ENCODE measurements at places on chromosomes 2 and 18.

DNA sequence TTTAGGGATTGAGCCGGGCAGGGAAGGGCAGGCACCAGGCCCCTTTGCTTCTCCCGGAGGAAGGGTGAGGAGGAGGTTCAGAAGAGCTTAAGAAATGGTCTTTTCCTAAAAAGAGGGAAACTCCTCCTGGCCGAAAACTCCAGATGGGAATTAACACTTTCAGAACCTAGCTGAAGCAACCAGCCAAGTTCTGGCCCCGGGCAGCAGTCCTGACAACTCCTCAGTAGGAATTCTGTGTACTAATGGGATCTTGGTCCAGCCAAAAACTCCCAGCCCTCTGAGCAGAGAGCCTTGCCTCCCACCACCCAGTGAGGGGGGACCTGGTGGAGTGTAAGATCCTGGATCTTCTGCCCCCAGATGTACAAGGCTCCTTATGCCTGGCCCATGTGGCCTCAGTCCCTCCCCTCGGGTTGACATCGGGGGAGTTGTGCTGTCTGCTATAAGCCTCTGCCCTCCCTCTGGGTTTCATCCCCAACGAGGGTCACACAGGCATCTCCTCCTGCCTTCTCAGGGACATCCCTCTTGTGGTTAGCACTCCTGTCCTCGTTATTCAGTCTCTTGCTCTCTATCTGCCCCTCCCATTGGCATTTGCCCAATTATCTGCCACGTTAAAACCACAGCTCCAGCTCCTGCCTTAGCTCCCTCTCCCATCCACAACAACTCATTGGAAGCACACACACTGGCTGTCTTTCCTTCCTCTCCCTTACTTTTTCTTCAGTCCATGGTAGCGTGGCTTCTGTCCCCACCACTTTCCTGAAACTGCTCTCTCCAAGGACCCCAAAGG is 184.6 kb downstream of the CYP26B1 start:
- DNase-seq = no peak

DNA sequence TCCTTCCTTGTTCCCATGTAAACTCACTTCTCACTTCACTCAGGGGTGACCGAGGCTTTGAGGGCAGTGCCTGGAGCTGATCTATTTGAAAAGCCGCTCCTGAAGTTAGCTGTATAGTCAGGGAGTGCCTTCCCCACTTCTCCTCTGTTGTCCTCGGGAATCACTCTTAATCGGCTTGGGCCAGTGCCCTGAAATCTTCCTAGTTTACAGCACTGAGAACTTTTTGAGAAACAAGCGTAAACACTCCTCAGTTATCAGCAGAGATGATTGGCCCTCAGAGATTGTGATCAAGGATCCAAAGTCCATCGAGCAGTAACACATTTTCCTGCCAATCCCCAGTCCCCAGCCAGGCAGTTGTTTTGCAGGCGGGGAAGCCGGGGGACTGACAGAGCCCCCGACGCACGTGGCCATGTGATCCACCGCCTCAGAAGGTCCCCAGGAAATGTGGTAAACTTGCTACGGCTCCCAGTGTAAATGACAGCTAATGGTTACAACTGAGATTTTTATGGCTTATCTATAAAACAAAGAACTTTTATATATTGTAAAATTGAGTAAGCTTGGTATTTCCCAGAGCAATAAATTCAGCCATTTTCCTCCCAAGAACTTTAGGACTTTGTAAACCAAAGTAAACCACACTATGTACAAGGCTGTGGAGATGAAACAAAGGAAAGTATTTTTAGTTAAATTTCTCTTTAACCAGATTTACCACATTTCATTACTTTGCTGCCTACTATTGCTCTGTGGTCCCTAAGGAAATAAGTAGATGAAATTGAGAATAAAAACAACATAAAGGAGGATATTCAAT is 53.5 kb downstream of the C18orf63 start:
- DNase-seq = no peak

DNA sequence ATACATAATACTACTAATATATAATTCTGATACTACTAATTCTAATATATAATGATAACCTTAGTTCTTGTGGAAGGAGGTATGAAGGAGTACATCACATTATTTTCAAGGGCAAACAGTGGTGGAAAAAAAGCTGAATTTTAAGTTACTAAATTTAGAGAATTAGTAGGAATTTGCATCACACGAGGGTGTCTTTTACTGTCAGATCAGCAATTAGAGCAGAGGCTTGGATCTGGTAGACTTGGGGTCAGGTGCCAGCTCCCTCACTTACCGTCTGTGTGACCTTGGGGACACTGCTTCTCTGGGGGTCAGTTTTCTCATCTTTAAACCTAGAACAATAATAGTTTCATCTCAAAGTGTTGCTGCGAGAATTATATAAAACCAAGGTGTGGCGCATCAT is 114.1 kb upstream of the NEDD4L start:
- DNase-seq = no peak

- DNase-seq = no peak
Measured at GRCh38 chr18:31255953-31256352, 62.0 kb upstream of the DSG1 start.

DNA sequence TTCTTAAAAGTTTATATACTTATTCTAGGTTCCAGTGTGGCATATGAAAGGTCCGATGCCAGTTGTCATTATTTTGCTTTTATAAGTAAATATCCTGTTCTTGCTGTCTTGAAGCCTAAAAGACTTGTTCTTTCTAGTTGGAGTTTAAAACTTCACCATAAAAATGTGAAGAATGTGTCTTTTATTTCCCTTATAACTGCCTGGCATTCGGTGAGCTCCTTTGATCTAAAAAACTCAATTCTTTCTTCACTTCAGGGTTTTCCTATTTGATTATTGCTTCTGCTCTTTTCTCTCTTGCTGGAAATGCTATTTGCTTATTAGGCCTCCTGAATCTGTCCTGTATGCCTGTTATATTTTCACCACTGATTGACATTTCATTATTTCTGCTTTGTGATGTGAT is 51.6 kb downstream of the TSPYL6 start:
- no peak for DNase-seq

DNA sequence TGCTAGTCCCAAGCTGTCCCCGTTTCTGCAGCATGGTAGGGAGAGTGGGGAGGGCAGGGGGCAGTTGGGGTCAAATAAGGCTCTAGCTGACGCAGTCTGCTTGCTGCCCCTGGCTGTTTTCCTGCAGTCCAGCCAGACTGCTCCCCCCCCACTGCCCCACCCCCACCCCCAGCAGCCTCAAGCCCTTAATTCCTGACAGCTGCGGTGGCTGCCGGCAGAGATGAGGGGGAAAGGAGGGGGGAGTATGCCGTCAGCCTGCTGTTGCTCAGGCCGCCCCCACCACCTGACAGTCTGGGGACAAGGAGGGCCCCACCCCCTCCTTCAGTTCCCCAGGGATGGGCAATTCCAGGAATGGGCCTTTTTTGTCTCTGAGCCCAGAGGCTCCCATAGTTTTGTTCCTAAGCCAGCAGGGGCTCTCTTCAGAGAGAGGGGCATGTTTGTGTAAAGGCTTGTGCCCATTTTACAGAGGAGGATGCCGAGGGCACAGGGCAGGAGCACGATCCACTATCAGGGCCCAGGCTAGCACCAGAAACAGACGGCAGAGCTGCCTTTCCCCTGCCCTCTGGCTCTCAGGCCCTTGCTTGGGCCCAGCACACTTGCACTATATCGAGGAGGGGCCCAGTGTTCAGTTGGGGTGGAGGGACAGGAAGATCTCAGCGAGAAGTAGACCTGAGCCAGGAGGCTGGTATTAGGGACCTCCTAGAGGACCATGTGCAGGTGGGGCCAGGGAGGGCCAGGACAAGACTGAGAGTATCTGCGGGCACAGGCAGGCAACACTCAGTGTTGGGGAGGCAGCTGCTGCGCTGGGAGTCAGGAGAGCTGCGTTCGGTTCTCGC is 1.5 kb upstream of the WNT10A start:
- DNase-seq = no peak

DNA sequence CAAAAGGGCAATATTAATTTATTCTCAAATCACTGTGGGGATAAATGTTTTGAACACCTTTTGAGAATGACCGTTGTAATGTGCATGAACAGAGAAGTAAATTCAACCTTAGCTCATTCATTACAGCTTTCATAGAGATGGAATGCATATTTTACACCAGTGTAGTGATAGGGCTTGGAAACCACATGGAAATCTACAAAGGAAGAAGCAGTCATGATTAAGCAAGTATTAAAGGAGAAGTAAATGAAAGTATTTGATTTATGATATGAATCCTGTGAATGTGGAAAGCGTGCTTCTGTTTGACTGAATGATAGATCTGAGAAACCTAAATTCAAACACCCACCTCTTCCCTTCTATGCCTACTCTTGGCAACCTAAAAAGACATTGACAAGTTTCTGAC is 64.7 kb downstream of the CDH7 start:
- DNase-seq = no peak

- DNase-seq = no peak
Measured at GRCh38 chr2:99256677-99257076, 1.2 kb upstream of the LYG2 start.

- no peak for DNase-seq
Measured at GRCh38 chr2:217936952-217937351, 65.8 kb downstream of the TNS1 start.

DNA sequence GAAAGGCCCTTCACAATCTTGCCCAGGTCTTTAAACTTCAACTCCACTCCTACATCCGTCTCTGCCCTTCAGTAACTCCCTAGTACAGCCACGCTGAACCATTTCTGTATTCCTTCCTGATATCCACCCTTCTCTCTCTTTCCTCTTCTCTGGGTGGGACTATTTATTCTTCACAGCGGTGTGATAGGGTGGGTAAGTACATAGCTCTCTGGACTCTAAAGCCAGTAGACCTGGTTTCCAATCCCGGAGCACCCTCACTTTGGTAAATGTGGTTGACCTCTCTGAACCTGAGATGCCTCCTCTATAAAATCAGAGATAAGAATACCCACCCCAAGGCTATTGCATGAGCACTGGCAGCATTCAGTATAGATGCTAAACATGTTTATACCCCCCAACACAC is 86.7 kb downstream of the ATL2 start:
- no peak for DNase-seq

DNA sequence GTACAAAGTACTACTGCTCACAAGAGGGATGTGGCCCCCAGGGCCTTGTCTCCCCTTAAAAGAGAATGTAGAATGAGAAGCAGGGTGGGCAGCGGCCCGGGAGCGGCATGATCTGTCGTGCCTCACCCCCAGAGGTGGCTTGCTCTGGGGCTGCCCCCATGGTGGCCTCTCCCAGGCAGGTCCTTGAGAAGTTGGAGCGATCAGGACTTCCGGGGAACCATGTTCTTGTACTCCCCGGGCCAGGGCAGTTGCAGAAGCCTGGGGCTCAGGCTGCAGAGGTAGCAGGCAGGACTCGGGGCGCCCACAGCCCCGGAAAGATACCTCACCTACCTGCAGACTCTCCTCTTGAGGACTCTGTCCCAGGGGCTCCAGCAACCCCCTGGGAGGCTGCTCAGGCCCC is 62.6 kb downstream of the CYP26B1 start:
- DNase-seq = no peak

DNA sequence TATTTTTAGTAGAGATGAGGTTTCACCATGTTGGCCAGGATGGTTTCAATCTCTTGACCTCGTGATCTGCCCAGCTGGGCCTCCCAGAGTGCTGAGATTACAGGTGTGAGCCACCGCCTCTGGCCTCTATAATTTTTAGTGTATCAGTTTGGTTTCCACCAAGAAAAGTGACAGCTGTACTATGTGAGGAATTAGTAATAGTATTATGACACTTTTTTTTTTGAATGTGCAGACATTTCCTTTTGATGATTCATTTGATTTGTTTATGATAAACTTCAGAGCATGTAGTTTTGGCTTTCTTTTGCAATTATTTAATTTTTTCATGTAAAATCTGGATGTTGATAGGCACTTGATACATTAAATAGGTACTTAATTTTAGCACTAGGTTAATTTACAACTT is 61.5 kb downstream of the PTPN4 start:
- DNase-seq = no peak

GRCh38 chr2:144503242-144503641 is 16.7 kb downstream of the ZEB2 start:
- DNase-seq = no peak

GRCh38 chr2:2822143-2822542 is 491.1 kb upstream of the MYT1L start:
- no peak for DNase-seq

DNA sequence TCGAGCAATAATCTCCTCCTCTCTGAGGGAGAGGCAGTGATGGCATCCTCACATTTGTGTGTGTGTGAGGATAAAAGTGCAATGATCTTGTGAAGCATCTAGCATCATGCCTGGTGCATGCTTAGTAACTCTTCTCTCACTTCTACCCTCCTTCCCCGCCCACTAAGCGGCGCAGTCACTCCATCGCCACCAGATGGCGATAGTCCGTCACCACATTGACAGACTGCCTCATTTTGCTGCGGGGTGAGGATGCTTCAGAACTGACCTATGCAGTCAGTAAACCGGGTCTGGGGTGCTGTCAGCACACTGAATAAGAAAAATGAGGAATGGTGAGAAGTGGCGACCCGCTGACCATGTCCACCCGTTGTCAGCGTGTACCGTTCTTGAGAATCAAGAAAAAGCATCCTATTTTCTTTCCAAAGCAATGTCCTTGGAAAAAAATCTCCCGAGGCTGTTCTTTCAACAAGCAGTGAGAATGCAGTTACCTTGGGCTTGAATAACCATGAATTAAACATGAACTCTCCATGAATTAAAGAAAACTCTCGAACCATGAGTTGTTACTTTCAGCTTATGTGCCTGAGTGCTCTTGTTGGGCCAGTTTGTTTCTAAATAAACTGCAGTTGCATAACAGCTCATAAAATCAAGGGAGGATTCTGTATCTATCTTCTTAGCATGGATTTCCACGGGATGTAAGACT is 37.3 kb upstream of the TMEM177 start:
- no peak for DNase-seq

DNA sequence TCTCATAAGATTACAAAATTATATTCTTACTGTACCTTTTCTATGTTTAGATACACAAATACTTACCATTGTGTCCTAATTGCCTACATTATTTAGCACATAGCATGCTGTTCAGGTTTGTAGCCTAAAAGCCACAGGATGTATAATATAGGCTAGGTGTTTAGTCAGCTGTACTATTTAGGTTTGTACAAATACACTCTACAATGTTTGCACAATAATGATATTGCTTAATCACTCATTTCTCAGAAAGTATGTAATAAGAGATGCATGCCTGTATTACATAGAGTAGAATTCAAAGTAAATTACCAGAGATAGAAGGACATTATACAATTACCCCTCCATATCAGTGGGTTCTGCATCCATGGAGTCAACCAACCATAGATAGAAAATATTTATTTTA is 201.1 kb upstream of the COL3A1 start:
- no peak for DNase-seq

- DNase-seq = no peak
Measured at GRCh38 chr18:6132751-6133368, 237.5 kb upstream of the TMEM200C start.

DNA sequence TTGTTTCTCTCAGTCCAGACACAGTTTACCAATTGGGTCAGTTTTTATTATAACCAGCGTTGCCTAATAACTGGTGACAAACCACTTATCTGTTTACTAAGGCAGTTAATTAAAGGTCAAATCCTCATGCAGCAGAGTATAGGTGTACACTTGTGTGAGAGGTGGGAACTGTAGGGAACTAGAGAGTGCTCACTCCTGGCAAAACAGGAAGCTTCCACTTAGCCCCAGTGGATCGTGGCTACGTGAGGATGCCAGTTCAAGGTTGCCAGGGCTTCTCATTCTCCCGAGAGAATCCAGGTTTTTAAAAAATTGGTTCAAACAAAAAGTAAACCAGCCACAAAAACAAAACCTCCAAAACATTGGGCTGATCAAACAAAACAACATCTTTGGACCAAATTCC is 8.1 kb downstream of the CYBRD1 start:
- DNase-seq = no peak

GRCh38 chr2:65529419-65529818 is 97.0 kb upstream of the SPRED2 start:
- no peak for DNase-seq

Measured in cortex of kidney (tissue), 1 donor.